Left colon (tissue), 2 donors: ENCODE measurements at places on chromosomes 6 and 20.

GRCh38 chr6:32087574-32088486 is 21.3 kb downstream of the TNXB start:
- peak; percentile 85 for DNase-seq

DNA sequence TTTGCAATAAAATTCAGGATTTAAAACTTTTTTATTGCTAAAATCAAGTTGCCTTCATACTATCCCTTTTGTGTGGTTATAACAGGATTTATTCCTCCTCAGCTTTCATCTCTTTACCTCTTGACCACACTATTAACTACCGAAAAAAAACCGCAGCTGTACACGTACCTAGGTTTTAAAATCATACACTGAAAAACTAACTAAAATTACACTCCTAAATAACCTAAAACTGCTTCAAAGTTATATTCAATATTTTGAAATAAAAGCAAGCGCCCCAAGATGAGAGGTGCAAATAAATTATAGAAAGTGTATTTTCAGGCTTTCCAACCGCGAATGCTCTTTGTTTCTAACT is 1.4 kb downstream of the MPC1 start:
- no peak for DNase-seq

GRCh38 chr6:161496941-161497340 is 223.1 kb upstream of the AGPAT4 start:
- DNase-seq: no peak

- no peak for DNase-seq
These were observed 198.4 kb upstream of the KCNK16 start for GRCh38 chr6:39520916-39521315.

DNA sequence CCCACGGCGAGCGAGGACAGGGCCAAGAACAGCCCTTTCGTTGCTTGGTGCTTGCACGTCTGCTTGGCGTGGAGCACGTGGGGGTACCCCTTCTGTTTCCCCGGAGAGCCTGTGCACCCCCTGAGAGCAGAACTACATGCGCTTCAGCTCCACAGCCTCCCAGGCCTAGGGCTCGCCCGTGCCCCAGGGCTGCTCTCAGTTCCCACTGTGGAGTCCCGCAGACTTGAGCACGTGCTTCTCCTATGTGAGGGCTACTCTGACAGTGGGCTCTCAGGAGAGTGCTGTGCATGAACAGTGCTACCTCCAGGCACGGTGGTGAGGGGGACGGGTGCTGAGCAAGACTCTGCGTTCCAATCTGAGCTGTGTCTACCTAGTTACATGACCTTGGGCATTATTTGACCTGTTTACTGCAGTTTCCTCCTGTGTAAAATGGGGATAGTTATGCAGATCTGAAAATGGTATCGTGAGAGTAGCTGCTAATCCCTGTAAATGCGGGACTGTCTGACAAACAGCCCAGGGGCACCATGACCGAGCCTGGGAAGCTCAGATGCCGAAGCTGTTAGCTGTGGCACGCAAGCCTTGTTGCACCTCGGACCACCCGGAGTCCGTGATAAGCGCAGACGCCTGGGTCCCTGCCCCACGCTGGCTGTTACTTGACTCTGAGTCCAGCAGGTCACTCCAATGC is 82.4 kb downstream of the IRF4 start:
- no peak for DNase-seq

DNA sequence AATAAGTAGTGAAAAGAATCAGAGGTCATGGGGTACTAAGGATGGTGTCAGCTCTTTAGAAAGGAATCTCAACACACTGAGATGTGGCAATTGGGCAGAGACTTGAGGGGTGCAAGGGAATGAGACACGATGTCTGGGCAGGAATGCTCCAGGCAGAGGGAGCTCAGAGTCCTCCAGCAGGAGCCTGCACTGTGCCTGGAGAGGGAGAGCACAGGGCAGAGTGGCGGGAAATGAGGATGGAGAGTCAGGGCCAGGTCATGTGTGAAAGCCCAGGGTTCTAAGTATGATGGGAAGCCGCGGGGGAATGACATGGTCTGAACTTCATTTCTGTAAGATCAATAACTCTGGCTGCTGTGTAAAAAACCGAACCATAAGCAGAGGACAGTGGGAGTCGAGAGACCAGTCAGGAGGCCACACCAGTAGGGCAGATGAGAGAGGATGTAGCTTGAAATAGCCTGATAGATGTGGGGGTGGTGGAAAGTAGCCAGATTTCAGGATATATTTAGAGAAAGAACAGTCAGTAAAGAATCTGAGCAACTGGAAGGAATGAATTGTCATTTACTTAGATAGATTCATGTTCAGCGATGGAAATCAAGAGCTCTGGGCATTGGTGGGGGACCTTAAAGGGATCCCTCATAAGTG is 133.4 kb upstream of the DTNBP1 start:
- no peak for DNase-seq

DNA sequence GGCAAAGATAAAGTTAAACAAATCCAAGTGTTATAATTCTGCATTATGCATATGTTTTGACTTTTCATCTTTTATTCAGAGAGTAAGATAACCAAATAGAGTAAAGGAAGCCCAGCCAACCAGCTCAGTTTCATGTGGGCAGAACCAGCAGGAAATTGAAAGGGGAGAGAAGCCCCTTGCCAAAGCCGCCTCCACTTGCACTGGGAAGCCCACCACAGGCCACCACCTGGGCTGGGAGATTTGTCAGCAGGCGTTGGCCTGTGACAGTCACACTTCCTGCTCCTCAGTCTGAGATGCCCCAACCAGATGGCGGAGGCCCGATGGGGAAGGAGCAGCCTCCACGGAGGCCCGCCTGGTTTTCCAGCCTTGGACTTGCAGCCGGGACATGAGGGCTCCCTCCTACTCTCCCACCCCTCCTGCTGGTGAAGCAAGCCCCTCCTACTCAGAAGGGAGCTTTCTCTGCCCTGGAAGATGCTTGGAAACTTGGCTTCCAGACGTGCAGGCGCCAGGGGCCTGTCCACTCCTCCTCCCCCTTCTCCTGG is 166.8 kb upstream of the SULF2 start:
- DNase-seq: no peak

GRCh38 chr6:167856999-167857660 is 30.4 kb downstream of the AFDN start:
- DNase-seq: no peak

- no peak for DNase-seq
These were observed 25.8 kb downstream of the PRL start for GRCh38 chr6:22271081-22271480.

- no peak for DNase-seq
These were observed 384.8 kb downstream of the ADGRB3 start for GRCh38 chr6:69019832-69020231.

- DNase-seq: no peak
These were observed 97.2 kb downstream of the CD2AP start for GRCh38 chr6:47574789-47575188.

DNA sequence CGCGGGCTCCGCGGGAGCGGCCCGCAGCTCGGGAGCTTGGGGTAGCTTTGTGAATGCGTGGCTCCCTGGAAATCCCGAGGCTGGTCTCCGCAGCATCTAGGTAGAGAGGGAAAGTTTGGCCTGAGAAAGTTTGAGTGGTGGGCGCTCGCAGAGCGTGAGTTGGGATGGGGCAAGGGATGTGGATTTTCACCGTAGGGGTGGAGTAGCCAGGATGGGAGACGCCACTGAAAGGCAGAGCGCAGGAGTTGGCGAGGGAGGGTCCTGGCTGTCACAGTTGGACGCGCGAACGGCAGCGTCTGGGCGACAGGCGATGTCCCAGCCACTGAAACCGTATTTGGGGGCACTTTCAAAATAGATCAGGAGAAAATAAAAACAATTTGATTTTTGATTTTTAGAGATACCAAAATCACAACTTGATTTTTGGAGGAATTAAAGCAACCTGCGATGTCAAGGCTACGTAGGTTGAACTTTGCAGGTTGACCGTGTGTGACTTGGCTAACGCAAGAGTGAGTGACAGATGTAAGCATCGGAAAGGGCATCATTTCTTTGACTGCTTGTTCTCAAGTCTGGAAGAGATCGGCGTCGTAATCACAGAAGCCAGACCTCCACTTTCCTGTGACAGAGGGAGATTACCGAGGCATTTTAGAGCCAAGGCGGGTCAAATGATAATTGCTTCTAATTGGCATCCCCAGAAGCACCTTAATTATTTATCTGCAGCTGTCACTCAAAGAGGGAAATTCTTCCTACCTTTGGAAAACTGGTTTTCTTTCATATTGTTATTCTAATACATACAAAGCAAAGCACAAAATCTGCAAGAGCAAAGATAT is 646 bp downstream of the HEY2 start:
- peak; percentile 27 for DNase-seq

DNA sequence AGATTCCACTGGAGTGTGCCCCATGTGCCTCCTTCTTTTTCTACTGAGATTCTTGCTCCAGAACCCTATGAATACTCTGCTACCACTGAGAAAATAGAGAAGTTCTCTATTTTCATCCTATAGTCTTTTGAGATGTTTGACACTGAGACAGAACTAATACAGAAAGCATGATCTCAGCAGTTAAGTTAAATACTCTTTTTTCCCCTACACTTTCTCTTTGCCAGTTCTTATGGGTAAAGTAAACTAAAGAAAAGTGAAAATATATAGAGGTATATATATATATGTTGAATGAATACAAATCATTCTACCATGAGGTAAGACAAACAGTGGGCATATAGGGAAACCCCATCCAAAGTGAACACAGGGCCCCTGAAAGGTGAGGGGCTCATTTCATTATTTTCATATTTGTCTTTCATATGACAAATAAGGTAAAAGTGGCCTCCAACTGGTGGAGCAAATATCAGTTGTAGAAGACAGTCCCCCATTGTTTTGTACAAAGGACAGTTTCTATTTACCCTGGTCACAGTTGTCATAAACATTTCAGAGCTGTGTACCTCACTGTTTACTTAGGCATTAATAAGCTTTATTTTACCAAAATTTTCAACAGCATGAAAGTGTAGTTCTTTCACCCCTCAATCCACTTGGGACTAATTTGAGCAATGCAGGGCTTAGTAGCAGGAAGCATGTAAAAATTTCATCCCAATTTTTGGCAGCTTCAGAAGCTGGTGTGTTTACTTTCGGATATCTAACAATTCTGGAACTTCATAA is 188.3 kb upstream of the MARCKS start:
- no peak for DNase-seq

DNA sequence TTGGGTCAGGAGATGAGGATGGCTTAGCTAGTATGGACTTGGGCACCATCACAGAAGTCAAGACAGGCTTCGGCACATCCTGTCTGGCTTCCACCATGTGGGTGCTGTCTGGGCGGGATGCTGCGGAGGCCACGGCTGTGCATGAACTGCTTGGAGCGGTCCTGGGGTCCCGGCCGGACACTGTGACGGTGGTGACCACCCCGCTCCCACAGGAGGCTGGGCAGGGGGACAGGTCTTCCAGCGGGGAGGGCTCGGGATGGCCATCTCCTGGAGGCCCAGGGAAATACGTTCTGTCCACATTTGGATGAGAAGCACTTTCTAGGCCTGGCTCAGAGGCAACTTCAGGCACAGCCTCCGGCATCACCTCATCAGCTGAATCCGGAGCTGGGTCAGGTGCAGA is 32.1 kb upstream of the TCFL5 start:
- no peak for DNase-seq

DNA sequence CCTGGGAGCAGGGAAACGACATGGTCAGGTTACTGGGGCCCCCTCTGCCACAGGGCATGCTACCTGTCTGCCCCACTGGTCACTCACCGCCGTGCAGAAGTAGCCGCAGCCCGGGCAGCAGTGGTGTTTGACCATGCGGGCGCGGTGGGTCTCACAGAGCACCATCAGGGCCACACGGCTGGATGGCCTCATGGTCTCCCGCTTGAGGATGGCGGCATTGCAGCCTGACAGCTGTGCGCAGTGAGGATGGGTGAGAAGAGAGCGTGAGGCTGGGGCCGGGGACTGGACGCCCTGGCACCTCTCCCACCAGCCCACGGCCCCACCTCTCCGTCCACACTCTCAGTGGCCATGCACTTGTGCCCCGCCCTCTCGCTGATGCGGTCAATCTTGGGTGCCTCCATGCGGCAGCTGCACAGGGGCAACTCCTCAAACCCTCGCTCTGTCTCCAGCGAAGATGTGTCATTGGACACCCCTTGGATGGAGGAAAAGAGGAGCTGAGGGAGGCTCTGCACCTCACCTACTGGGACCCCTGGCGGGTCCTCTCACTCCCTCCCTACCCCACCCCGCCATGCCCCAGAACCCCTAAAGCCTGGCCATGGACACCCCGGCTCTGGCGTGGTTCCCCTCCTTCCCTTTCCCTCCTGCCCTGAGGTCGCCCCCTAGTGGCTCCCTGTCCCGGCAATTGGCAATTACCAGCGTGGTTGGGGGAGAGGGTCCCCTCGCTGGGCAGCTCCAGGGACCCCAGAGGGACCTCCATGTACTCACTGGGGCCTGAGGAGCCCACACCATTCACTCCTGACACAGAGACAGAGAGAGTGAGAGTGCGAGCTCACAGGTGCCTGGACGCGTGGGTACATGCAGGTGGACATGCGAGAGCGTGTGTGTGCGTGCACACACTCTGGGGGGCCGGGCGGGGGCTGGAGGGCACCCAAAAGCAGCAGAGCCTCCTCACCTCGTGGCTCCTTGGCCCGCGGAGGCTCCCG is 8.9 kb downstream of the EHMT2 start:
- DNase-seq: peak; percentile 69

DNA sequence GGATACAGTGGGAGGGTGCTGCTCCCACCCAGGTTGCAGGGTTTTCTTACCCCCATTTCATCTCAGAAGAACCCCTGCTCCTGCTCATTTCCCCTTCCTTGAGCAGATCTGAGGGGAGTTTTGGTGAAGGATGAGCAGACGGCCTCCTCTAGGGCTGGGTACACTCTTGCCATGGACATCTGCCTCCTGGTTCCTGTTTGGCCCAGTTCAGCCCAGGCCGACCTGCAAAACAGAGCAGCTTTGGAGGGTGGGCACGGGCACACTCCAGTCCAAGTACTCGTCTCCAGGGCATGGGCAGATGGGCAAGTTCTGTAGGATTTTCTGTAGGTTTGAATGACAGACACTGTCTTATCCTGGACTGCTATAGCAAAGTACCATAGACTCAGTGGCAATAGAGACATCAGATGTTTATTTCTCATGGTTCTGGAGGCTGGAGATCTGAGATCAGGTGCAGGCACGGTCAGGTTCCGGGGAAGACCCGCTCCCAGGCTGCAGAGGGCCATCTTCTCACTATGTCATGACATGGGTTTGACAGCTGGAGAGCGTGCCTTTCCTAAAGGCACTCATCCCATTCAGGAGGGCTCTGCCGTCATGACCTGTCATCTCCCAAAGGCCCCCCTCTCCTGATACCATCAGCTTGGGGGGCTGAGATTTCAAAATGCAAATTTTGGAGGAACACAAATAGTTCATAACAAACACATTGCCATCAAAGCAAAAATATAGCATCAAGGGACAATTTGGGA is 6.2 kb downstream of the NPBWR2 start:
- no peak for DNase-seq

- DNase-seq: no peak
These were observed 177.3 kb downstream of the GMPR start for GRCh38 chr6:16415677-16416076.
